ENCODE measurements at places on chromosomes 6 and 20.

DNA sequence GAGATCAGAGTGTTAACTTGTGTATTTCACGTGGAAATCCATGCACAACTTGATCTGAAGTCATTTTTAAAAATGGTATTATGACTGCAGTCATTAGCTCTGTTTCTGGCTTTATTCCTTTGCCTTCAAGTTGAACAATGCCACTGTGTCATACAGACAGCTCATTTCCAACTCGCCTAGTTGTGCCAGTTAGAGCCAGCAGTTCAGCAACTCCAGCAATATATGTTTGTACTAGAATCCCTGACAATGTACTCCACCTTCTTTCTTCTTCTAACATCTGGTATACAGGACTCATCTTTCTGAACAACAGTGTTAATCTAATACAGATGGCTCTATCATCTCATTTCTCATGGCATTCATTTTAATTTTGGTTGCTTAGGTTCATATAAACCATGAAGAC, 418.3 kb upstream of the POU3F2 start:
- no peak for DNase-seq

DNA sequence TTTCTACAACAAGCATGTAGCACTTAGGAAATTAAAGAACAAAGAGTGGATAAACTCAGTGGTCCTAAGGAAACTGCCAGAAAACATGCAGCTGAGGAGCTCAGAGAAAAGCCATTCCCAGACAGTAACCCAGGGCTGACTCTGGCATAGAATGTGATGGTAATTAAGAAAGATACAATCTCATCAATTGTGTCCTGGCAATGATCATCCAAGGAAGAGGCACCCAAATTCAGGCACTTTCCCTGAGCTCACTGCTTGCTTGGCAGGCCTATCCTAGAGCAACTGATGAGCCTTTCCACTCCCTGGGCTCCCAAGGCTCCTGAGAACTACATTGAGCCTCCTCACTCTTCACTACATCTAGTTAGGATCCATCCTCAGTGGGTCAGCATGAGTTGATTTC, 16.2 kb downstream of the EIF2S2 start:
- DNase-seq: no peak

DNA sequence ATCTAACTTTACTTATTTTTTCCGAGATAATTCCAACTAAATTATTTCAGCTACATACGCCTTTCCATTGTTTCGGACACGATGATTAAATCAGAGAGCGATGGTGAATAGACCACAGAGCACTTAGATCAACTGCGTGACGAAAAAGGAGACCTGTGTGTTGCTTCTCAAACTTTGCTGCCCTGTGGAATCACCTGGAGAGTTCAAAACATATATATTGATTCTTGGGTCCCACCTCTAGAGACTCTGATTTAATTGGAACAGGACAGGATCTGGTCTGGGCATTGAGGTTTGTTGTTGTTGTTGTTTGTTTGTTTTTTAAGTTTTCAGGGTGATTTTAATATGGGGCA, 401 bp upstream of the TNFRSF21 start:
- no peak for DNase-seq

DNA sequence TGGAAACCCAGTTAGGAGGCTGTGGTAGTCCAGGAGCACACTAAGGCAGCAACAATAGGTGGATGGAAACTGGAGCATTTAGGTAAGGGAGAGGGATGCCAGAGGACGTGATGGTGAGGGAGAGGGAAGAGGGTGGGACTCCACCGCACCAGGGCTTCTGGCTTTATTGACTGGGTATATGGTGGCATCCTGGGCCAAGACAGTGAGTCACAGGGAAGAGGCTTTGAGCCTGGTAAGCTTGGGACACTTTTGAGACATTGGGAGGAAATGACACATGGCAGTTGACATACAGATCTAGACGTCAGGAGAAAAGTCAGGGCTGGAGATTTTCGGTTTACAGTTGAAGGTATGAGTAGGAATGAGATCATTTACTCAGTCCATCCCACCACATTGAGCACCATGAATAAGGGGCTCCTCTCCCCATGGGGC, 14.9 kb downstream of the NT5E start:
- no peak for DNase-seq

DNA sequence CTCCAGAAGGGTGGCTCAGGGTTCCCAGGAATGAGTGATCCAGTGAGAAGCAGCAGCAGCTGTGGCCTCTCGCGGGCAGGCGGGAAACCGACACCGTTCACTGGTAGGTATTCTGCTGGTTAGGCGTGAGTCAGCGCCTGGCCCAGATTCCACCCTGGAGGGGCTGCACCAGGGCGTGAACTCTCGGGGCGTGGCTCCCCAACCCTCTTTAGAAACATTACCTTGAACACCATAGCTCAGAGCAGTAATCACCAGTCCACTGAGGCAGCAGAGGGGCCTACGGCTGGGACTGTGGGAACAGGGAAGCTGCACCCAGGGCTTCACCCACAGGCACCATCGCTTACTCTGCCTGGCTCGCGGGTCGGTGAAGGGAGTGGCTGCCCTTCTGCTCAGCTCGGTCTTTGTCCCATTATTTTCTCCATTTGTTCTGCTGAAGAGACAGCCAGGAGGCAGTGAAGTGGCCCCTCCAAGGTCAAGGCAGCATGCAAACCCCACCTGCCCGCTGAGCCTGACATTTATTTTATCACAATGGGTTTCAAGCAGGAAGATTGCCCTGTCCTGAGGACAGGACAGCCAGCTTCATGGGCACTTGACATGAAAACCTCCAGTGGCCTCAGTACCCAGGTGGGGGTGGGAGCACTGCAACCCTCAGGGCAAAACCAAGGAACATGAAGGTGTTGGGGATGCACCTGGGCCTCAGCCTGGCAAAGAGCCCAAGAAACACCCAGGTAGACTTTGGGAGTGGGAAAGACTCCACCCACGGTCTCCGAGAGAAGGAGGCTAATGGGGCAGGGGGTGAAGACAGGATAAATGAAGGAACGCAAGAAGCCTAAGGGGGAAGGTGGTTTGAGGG, 51.0 kb upstream of the CD93 start:
- DNase-seq: no peak

GRCh38 chr20:34473262-34473883, 42.8 kb upstream of the DYNLRB1 start:
- peak; percentile 52 for DNase-seq

- DNase-seq: no peak
Observed at GRCh38 chr20:61665528-61666470, 399.9 kb downstream of the TAF4 start.

DNA sequence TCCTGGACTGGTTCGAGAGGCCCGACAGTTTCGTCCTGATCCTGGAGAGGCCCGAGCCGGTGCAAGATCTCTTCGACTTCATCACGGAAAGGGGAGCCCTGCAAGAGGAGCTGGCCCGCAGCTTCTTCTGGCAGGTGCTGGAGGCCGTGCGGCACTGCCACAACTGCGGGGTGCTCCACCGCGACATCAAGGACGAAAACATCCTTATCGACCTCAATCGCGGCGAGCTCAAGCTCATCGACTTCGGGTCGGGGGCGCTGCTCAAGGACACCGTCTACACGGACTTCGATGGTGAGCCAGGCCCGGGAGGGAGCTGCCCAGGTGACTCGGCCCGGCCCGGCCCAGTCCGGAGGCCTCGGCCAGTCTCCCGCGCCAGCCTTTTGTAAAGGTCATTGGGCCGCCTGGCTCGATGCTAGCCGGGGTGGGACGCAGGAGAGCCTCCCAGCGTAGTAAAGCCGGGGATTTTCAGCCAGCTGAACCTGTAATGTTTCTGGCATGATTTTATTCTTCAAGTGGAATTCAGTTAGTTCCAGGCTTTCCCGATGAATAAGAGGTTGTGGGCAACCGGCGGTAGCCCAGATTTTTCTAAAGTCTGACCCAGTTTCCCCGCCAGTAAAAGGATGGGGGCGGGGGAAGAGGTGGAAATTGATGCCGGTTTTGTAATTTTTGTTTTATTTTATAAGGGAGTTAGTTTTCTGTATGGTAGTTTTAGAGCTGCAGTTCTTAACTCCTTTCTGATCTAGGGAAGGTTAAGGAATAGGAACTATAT, 1.4 kb downstream of the PIM1 start:
- DNase-seq: peak; percentile 58

DNA sequence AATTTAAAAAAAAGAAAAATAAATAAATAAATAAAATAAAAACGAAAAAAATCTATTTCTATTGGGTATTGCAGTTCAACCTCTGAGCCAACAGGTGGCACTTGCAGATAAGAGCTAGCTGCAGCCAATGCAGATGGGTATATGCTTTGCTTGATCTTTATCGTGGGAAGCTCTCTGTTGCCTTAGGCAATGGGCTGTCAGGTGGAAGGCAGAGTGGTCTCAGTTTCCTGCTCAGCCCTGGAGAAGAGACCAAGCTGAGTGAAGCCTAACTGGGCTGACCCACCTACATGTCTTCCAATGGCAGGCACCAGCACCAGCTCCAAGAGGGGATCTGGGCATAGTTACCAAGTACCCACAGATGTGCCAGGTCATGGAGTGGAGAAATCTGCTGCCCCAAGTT, 95.0 kb downstream of the AK9 start:
- DNase-seq: peak; percentile 28

- no peak for DNase-seq
Observed at GRCh38 chr6:145323646-145324045, 411.7 kb downstream of the EPM2A start.

- DNase-seq: no peak
Observed at GRCh38 chr20:47007826-47008655, 113.4 kb downstream of the EYA2 start.

GRCh38 chr20:39523405-39523804, 561.3 kb downstream of the DHX35 start:
- DNase-seq: no peak

DNA sequence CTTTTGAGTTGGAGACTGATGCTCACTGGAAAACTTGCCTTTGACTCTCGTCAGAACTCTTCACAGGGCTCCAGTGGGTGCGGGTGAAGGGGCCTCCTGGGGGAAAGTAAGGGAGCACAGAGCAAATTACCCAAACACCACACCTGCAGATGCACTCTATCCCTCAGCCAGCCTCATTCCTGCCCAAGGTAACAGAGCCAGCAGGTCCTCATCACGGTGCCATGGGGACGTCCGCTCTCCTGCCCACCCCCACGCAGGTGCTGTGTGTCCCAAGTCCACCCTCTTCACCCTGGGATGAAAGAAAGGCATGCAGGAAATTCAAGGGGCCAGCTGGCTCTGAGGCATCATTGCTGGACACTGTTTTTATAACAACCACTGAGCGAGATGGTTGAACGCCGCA, 269.0 kb downstream of the SMOC2 start:
- DNase-seq: no peak

DNA sequence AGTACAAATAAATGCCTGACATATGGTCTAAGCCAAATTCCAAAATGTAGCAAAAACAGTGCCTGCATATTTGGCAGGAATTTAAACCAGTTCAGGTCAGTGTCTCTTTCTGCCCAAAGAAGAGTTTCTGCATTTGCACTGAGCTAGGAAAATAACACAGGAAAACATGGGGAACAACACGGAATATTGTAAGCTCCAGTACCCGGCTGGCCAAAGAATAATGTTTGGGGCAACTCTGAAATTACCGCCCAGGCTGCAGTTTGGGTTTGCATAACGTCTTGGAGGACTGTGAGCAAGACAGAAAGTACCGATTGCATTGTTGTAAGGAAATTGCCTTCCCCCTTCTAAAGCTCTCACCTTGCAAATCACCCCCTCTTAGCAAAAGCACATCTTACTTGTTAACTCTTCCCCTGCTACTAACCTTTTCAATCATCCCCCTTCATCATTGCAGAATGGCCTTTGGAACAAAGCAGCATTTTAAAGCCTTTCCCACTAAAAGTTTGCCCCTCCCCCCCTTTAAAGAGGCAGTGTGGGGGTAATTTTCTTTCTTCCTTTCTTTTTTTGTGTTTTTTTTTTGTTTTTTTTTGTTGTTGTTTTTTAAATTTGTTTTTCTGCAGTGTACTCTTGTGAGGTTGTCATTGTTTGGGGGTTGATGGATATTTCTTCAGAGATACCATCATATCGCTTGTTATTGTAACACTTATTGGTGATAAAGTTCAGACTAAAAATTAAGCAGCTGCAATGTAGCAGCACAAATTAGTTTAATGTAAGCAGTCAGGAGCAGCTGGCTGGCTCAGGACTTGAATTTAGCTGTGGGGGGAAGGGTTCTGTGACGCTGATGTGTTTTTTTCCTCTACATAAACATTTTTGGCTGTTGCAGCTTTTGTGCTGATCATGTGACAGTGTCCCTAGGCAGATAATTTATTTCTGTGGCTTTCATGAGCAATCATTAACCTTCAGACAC, 100.0 kb upstream of the CITED2 start:
- DNase-seq: no peak

GRCh38 chr6:3347247-3347646, 88.5 kb downstream of the PSMG4 start:
- DNase-seq: no peak

DNA sequence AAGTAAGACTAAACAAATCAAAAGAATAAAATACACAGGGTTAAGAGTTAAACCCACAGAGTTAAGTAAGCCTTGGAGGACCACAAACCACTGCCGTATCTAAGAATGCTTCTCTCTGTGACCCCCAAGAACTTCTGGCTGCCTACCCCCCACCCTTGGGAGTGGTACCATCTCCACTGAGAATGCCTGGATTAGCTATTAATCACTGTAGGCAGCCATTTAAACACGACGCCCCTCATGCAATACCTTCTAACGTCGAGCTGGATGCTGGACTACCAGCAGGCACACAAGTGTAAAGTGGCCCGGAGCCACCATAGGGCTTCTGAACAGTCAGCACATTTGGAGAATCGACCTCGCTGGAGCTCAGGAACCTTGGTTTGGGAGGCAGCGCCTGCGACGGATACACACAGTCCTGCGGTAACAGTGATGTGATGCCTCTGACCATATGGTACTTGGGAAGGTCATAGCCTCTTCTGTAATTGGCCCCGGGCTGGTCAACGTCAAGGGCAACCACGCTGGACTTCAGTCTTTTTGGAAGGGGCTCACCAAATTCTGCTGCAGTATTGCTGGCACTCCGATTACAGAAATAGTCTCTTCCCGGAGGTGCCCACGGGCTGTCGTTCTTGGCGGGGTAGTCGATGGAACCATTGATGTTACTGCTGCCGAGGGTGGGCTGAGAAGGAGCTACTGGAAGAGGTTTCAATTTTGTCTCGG, 18.0 kb downstream of the ZNF217 start:
- DNase-seq: no peak

DNA sequence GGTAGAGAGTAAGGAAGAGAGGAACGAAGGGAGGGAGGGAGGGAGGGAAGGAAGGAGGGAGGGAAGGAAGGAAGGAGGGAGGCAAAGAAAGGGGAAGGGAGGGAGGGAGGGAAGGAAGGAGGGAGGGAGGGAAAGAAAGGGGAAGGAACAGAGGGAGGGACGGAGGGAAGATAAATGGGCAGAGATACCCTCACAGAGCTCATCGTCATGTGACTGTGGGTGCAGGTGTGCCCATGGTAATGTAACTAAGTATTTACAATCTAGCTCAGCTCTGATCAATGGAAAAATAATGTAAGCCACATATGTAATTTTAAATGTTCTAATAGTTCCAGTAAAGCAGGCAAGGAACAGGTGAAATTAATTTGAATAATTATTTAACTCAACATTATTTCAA, 54.7 kb upstream of the FAM83D start:
- DNase-seq: no peak

GRCh38 chr20:3032624-3033023, 10.8 kb upstream of the GNRH2 start:
- no peak for DNase-seq

GRCh38 chr6:26232940-26233648, 131.9 kb upstream of the BTN3A2 start:
- peak; percentile 77 for DNase-seq

Measured in activated CD8-positive, alpha-beta T cell treated with anti-CD3 and anti-CD28 coated beads, Interleukin-2, amount 10 ng/mL, durations not matched to agents 7 days and 5 days (primary cell).